GM04503 (cell line): ENCODE measurements at places on chromosomes 11 and 22.

- DNase-seq: no peak
Measured at GRCh38 chr11:30310623-30311022, 12.3 kb upstream of the ARL14EP start.

- no peak for DNase-seq
Measured at GRCh38 chr11:101321222-101321621, 191.6 kb upstream of the PGR start.

- no peak for DNase-seq
Measured at GRCh38 chr11:405323-405953, 9.4 kb downstream of the SIGIRR start.

DNA sequence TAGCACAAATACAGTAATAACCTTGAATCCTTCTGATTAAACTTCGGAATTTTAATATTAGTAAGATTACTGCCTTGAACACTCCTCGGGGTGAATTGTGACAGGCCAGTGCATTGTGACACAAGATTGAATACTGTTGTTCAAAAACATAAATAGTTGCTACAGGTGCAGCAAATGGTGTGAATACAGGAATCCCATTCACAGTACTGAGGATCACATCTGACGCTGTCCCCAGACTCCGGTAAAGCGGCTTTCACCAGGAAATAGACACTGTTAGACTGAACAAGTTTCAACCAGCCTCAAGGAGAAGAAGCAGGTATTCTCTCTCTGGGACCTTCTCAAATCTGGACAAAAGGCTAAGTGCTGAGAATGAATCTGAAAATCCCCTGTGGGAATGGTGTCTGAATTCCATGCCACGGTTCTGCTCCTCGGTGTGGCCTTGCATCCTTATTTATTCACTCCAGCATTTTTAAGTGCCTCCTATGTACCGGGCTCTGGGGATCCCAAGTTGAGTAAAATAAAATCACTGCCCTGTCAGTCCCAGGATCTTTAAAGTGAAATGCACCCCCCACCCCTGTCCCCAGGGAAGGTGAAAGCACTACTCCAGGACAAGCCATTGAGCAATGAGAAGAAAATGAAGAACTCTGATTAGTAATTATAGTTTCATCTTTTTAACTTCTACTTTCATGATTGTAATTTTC is 3.4 kb downstream of the LGR4 start:
- no peak for DNase-seq

DNA sequence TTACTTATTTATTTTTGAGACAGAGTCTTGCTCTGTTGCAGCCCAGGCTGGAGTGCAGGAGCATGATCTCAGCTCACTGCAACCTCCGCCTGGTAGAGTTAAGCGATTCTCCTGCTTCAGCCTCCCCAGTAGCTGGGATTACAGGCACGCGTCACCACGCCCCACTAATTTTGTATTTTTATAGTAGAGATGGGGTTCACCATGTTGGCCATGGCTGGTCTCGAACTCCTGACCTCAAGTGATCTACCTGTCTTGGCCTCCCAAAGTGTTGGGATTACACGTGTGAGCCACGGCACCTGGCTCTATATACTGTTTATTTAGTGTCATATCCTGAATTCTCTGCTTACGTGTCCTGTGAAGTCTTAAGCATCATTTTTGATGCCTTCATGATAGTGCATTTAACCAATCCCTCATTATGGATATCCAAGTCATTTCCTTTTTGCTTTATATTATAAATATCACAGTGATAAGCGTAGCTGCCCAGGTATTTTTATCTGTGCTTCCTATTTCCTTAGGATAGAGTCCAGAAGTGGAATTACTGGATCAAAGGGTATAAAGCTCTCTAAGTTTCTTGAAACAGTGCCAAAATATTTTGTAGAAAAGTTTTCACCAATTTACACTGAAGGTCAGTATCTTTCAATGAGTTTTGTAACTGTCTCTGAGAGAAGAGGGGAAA is 871 bp upstream of the SIDT2 start:
- no peak for DNase-seq

DNA sequence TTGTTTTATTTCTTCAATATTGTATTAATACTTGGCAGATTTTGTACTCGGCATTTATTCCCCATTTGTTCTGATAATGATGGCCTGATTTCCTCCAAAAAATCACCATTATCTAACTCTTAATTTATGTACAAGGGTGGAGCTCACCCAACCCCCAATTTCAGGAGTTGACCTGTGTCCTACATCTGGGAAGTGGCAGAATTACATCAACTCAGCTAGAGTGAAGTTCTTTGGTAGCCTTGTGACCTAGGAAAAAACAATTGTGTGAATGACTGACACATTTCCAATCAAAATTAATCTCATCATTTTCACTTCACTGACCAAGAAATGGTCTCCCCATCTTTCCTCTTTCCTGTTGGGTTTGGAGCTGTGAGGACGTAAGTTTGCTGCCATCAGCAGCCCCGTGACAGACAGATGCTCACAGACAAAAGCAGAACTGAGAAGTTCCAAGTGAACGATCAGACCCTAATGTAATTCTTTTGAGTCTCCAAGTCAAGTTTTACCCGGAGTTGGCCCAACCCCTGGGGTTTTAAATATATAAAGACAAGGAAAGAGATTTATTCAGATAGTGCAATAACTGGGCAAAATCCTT is 16.6 kb upstream of the MS4A6E start:
- no peak for DNase-seq

DNA sequence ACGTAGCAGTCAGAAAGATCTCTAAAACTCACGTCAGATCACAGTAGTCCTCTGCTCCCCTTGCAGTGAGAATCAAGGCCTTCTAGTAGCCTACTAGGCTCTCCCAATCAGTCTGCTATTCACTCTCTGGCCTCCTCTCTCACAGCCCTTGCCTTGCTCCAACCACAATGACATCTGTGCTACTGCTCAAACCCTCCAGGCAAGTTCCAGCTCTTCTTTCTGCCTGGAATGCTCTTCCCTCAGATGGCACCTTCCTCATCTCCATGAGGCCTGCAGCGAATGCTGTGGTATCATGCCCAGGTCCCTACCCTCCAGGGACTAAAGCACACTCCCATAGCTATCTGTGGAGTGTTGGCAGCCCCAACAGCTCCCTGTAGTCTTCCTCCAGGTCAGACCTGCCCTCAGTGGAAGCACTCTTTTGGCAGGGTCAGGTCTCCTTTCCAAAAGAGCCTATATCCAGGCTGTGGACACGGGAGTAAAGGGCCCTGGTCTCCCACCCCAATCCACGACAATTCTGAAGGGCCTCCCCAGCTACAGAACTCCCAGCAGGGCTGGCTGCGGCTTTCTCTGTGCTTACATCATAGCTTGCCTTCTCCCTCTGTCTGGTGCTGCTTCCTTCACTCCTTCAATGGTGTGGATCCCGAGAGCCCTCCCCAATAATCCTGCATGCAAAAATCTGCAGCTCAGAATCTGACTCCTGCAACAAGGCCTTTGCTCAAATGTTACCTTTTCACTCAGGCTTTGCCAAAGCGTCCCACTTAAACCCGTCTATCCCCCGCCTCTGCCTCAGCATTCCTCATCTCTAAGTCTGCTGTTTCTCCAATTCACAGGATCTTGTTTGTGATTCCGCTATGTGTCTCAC is 8.9 kb downstream of the HIRA start:
- DNase-seq: no peak

DNA sequence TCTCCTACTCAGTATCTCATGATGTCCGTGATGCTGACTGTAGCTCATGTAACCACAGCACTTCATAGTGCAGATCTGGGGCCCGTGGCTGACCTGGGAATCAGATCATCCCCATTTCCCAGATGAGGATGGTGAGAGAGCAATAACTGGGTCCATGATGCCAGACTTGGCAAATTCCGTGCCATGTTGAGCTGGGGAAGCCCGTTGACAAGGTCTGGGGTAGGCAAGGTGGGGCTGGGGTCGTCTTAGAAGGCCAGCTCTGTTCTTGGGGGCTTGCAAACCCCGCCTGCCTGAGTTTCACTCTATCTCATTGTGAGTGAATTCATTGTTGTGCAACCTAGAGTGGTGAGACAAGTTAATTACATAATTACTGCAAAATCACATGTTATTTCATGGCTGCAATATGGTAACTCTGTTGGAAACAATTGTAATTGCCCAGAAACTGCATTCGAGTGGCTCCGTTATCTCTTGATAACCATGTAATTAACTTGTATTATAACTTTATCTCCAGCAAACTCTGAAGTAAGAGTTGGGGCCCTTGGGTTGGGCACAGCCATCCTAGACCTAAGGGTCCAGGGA is 41.7 kb downstream of the LMO1 start:
- DNase-seq: no peak

DNA sequence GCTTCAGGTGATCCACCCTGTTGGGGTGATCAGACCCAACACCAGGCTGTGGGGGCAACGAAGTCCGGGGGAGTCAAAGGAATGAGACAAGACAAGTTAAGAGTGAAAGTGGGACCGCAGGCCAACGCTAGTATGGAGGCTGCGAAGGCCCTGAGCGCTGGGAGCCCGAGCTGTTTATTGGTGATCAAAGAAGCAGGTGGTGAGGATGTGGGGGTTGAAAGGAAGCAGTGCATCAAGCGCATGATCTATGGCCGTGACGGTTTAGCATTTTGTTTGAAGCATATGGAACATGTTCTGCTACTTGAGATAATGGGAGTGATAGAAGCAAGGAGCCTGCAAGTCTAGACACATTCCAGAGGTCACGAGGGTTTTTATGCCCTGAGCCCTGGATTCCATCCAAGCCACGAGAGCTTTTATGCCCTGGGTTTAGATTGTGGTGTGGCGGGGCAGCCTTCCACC is 49.5 kb downstream of the MCHR1 start:
- DNase-seq: no peak

DNA sequence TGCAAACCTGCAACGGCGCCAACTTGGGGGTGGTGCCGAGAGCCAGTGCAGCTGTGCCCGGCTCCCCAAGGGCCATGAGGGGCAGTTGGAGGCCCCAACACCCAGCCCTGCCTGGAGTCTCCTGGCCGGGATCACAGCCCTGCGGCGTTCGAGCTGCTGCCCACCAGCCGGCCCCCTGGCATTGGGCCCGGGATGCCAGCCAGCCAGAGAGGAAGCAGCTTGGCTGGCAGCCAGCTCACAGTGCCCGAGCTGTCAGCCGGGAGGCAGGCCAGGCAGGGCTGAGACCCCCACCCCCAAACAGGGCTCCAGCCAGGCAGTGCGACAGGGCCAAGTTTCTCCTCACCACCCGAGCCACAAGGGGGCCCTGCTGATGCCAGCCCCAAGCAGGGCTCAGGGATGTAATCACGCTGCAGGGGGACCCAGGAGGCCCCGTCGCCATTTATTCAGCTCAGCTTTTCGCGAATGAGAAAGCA is 26.0 kb upstream of the TCF20 start:
- no peak for DNase-seq

DNA sequence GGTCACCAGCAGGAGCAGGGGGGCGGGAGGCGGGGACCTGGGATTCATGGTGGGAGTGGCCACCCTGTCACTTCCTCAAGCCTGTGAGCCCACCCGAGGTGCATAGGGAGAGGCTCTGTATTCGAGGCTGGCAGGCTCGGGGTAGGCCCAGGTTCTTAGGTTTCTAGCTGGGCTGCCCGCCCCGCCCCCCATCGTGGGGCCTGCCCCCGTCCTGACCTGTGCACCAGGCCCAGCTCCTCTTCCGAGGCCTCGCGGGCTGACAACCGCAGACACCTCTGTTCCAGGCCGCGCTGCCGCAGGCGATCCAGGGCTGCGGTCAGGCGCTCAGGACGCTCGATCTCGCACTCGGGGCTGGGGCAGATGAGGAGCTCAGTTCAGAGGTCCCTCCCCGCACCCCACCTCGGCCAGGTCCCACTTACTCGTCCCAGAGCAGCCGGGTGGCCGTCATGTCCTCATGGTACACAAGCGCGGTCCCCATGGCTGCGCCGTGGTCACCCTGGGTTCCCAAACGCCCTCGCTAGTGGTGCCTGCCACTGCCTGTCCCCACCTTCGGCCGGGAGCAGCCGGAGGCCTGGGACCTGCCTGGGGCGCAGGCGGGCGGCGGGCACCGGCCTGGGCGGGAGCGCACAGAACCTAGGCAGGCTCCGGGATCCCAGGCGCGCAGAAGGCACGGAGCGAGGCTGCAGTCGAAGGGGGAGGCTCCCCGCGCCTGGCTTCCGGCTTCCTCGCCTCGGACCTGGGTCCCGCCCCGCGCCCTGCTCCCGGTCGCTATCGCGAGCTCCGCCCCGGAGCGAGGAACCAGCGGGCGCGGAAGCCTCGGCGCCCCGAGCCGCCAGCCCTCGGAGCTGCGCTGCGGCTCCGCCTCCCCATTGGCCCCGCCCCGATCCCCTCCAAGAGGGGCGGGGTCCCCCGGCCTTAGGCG is at the start of gene HDAC10:
TSS of gene HDAC10 (minus strand) at position 711 of the 922 bp plus-strand sequence. CDS start at position 478, 233 bp downstream.
- no peak for DNase-seq

GRCh38 chr11:20634044-20634443 is 34.6 kb downstream of the SLC6A5 start:
- no peak for DNase-seq

DNA sequence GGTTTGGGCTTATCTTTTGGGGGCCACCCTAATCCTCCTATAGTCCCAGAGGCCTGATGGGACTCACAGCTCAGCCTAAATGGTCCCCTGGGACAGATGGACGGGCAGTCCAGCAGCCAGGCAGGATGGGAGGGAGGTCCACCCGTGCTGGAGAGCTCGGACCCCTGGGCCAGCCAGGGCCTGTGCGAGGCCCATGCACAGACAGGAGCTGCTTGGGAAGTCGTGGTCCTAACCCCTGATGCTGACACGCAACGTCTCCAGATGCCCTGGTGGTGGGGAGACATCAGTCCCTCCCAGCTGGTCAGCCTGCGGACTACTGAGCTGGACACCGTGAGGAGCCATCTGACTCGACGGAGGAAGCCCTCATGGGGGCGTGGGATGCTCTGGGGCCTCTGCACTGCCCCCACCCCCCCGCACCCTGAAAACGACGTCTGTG is 31.2 kb upstream of the MUC5AC start:
- DNase-seq: no peak

DNA sequence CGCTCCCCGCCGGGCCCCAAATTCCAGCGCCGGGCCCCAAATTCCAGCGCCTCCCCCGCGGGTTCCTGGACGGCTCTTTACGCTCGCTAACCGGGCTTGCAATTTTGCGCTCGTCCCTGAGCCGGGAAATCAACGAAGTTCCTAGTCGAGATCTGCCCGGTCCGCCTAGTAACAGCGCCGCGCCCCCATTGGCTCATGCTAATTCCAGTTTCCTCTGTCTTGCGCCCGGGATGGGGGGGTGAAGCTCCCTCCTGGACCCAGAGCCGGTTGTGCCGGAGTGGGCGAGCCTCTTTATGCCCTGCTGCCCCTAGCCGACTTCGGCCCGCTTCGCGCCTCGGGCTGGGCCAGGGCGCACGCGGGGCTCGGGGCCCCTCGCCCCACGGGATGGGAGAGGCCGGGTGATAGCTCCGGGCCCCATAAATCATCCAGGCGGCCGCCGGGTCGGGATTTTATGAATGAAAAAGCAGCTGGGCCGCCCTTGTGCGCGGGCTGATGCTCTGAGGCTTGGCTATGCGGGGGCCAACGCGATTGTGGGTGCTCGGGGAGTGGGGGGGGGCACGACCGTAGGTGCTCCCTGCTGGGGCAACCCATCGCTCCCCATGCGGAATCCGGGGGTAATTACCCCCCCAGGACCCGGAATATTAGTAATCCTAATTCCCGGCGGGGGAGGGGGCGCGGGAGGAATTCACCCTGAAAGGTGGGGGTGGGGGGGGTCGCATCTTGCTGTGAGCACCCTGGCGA is 1.8 kb upstream of the CCND1 start:
- DNase-seq: peak; percentile 84

GRCh38 chr11:69374110-69374945 is 80.4 kb downstream of the MYEOV start:
- no peak for DNase-seq
